NCI-H1694 (cell line): ENCODE measurements at places on chromosomes 4 and X.

DNA sequence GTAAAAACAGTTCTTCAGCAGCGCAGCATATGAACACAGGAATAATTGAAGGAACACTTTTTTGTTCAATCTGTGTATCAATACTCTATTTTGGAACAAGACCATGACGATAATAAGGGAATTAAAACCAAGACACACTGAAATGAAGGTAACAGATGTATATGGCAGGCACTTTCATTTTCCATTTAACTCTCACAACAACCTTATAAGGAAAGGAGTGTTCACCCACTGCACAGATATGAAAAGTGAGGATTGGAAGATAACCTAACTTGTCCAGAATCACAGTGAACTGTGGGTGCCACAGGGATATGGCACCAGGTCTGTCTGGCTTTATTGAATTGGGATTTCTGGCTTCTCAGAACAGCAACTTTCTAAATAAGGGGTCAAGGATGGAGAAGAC is 153.3 kb downstream of the MID1IP1 start:
- no peak for DNase-seq

GRCh38 chr4:85548841-85549240 is 73.9 kb downstream of the ARHGAP24 start:
- no peak for DNase-seq

GRCh38 chrX:13345438-13345837 is 25.6 kb upstream of the ATXN3L start:
- no peak for DNase-seq

DNA sequence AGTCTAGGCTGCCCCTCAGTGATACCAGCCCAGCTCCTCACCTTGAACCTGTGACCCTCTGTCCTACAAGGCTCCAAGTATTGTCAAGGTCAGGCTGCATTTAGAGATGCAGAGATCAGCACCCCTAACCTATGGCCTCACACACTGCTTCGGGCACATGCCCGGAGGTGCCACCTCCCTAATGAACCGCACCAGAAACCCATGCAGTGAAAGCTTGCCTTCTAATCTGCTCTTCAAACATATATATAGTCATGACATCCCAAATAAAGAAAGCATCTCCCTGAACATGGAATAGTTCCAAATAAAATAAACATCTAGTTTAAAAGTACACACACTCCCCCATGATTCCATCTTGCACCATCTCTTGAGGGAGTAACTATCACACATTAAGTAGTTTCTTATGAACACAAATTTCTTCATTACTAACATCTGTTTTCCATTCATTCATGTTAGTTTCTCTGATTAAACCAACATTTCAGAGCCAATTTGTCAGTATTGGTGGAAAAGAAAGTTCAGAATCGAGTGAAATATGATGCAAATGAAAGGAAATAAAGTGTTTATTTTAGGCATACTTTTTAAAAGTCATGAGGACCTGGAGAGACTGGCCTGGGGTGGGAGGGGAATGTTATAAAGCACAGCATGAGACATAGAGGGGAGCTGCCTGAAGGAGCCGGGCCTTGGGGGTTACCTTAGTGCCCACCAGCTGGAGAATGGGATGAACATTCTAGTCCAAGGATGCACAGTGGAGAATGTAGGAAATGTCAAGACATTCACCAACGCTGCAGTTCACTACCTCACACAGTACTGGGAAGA is 19.2 kb downstream of the CC2D2A start:
- no peak for DNase-seq

GRCh38 chrX:106751407-106751806 is 24.9 kb downstream of the RNF128 start:
- DNase-seq, result no peak

DNA sequence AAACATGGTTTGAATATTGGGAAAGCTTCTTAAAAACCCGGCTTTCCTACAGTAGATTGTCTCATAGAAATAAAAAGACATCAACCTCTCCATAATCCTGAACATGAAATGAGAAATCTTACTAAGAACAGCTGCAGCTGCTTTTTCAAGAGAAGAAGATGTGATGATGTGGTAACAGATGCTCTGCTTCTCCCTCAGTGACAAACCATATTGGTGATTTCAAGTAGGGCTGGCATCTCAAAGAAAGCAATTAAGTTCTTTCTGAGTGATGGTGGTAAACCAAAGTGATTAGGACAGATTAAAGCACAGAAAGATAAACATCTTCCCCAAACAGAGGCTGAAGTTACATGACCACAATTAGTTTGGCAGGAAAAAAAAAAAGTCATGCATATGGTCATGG is 1477.7 kb downstream of the RAPGEF2 start:
- DNase-seq, result no peak

GRCh38 chr4:102871772-102872171 is 3.0 kb downstream of the CISD2 start:
- no peak for DNase-seq

DNA sequence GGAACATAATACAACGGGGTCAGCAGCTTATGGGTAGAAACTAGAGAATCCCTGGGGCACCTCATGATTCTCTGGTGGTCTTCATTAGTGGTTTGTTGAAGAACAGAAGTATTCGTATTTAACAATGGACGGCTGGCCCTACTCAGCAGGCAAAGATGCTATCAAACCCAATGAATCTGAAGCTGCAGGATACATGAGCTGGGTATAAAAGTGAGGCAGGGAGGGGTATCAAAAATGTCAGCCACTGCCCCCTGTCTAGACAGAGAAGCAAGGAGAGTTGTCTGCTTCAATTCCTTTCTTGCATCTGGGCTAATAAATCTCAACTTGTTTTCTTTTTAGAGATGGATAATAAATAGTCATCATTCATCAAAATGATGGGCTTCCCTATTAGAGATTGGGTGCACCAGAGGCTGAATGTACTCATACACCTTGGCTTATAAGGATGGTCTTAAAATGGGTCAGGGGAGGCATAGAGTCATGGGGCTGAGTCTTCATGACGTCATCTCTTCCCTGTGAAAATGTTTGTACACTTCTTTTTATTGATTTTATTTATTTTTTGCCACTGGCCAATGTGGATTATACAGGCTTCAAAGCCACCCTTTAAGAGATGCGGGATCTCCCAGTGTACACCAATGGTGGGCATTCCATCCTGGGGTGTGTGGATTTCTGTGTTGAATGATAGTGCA is 259.5 kb downstream of the SHOX start:
- no peak for DNase-seq

- DNase-seq, result no peak
These were observed 354.8 kb downstream of the MID1IP1 start for GRCh38 chrX:39156051-39156450.

GRCh38 chr4:165191348-165191656 is 16.1 kb upstream of the KLHL2 start:
- DNase-seq, result no peak

GRCh38 chr4:11739992-11740391 is 311.3 kb upstream of the HS3ST1 start:
- no peak for DNase-seq

GRCh38 chr4:27789773-27790172 is 929.1 kb downstream of the STIM2 start:
- DNase-seq, result no peak

- DNase-seq, result no peak
These were observed 159.4 kb downstream of the TRAM1L1 start for GRCh38 chr4:116925900-116926457.

DNA sequence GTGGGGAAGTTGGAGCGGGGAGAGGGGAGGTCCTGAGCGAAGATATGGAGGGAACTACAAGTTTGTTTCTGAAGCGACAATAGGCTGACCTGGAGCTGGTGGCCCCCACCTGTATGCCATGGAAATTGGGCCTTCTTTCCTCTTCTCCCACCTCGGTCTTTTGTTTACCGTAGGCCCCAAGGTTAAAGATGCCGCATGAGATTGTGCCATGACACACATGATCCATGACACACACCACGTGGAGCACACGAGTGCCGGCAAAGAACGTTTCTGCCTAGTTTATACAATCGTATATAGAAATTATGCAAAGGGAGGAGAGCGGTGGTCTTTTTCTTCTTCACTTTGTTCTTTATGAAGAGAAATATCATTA is 408 bp downstream of the TMEM33 start:
- no peak for DNase-seq
